ENCODE measurements at places on chromosomes 11 and 22.

DNA sequence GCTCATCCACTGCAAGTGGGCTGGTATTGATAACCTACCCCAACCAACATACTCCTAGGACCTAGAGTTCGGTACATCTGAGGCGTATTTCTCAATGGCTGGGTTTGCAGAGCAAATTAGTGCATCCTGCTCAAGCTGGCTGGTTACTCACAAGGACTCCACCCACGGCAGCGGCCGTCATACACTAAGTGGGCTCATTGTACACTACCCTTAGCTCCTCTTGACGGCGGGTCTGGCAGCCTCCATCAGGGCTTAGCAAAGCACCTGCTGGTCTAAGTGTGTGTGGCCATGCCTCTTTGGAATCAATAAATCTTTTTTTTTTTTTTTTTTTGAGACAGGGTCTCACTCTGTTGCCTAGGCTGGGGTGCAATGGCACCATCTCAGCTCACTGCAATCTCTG, 20.2 kb upstream of the KCNJ11 start:
- no peak for DNase-seq

- no peak for DNase-seq
These were observed 92.7 kb downstream of the COMMD9 start for GRCh38 chr11:36196411-36196998.

- DNase-seq: no peak
These were observed 760 bp downstream of the ZNRF3 start for GRCh38 chr22:28883917-28884746.

DNA sequence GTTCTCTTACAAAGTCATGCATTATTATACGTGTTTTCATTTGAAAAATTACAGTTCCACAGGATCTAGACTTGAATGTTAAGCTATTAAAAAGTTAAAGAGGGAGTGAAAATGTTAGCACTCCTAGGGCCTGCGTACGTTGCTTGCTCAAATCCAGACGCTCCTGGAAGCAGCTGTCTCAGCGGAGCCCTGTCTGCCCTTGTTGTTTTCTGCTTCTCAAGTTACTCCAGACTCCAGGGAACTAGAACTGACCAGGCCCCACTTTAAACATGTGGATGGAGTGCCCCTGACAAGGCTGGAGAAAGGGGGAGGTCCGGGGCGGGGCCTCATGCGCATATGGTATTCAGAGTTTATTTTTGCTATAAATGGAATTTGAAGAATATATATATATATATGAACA, 9.6 kb downstream of the PARVB start:
- no peak for DNase-seq

DNA sequence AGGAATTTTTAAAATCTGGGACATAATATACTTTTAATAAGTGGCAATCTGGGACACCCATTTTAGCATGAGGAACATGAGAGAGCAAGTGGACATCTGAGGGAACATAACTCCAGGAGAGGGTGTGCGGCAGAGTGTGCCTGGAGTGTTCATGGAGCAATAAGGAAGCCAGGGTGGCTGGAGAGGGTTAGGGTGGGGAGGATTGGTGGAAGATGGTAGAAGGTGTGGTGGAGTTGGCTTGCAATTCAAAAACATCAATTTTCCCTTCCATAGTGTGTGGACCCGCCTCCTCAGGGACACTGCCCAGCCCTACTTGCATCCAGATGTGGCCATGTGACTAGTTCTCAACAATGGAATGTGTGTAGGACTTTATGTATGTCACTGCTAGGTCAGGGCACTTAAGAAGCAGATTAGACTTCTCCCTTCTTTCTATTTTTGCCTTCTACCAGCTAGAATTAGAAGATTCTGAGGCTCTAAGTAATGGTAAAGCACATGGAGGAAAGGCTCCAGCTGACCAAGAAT, 4.4 kb upstream of the DENND5A start:
- DNase-seq: no peak

GRCh38 chr22:19218541-19219233, 40.2 kb upstream of the SLC25A1 start:
- DNase-seq: no peak

DNA sequence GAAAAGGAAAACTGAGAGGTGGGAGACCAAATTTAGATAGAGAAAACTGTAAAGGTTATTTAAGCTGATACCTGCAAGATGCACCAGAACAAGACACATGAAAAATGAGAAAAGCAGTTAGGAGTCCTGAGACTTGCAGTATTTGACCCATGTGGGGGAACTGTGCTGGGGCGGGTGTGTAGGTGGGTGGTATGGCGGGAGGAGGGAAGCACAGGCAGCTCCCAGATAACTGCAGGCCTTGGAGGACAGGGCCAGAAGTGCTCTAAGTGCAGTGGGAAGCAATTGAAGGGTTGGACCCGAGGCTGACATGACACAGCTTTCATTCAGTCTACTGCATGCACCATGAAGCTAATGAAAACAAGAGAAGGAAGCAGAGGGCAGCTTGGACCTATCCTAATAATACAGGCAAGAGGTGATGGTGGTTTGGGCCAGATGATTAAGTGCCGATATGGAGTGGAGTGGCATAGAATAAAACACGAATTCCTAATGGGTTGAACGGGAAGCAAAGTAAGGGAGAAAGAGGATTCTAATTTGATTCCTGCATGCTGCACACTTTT, 48.0 kb upstream of the ANO3 start:
- DNase-seq: no peak

DNA sequence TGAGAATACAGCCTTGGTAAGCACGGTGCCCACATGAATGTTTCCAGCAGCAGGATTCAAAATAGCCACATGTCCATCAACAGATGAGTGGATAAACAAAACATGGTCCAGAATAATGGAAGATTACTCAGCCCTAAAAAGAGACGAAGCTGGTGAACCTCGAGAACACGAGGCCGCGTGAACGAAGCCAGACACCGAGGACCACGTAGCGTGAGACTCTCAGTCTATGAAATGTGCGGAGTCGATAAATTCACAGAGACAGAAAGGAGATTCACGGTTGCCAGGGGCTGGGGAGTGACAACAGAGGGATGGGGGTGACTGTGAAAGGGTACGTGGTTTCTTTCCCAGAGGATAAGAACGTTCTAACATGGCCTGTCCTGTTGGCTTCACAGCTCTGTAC, 2.9 kb upstream of the ASCL2 start:
- DNase-seq: no peak

- no peak for DNase-seq
These were observed 328.3 kb downstream of the TBC1D22A start for GRCh38 chr22:47090591-47091245.

DNA sequence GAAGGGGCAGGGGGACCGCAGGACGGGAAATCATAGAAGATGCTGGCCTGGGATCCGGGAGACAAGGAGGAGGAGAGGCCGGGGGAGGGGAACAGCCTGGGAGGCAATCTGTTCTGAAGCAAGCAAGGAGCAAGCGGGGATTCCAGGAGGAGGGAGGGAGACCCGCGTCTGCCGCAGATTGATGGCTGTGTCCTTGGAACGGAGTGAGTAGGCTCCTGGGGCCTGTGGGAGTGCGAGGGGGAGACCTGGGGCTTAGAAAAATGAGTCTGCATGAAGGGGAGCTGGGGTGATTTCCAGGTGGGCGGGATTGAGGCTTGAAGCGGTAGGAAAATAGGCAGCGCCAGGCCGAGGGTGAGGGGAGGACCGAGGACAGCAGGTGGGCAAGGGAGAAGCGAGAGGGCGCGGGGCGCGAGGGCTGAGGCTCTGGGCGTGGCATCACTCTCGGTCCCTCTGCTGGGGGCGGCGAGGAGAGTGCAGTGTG, 1.6 kb upstream of the LRRC55 start:
- DNase-seq: no peak

DNA sequence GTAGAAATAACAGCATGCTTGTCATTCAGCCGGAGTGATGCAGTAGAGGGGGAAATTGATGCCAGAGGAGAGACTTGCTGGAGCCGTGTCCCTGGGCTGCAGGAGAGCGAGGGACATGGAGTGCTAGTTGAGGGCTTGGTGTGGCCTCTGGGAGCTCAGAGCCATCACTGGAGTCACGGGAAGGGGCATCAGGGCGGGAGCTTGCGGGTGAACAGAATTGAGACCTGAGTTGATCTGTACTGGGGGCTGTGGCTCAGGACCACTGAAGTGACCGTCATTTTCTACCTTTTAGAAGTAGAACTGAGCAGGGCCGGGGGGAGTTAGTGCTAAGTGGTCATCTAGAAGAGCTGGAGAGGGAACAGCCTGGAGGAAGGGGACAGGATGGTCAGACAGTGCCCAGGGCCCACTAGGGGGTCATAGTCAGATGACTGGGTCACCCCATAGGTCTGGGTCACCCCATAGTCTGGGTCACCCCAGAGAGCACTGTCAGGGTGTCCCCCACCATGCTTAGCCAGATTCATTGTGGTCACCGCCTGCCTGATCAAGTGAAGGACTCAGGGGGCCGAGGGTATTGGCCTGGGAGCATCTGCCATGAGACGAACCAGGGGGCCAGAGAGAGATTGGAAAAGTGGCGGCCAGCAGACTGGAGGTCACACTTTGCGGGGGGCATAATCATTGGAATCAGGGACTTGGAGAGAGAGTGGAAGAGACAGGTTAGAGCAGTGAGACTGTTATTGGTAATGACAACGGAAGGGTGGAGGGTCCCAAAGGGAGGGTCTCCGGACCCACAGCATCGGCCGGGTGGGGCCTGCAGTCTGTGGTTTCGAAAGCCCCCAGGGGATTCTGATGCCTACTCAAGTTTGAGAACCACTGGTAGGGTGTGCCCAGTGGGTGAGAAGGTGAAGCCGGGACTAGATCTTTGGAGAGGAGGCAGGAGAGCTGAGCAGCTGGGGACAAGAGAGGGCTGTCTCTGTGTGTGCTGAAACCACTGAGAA, 15.2 kb downstream of the RIBC2 start:
- DNase-seq: no peak

GRCh38 chr11:33915526-33915925, 23.6 kb upstream of the LMO2 start:
- no peak for DNase-seq

DNA sequence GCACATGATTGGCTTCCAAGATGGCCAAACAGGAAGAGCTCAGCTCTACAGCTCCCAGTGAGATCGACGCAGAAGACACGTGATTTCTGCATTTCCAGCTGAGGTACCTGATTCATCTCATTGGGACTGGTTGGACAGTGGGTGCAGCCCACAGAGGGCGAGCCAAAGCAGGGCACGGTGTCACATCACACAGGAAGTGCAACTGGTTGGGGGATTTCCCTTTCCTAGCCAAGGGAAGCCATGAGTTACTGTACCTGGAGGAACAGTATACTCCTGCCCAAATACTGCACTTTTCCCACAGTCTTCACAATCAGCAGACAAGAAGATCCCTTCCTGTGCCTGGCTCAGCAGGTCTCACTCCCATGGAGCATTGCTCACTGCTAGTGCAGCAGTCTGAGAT, 131.2 kb downstream of the DLG2 start:
- no peak for DNase-seq

DNA sequence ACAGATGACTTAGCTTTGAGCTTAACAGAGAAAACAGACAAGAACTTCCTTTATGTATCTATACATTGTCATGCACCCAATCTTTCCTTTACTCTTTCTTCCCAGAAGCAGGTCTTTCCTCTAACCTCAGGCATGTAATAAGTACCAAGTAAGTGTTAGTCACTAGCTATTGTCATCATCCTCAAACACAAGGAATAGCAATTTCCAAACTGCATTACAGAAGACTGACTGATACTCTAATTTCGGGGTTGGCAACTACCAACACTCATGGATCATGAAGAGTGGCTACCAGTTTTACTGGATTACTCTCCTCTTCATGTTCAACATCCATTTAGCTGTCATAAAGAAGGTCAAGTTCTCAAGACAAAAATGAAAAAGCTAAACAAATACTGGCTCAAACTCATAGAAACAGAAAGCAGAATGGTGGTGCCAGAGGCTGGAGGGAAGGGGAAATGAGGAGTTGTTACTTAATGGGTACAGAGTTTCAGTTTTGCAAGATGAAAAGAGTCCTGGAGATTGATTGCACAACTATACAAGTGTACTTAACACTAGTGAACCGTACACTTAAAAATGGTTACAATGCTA, 111.6 kb downstream of the SIK3 start:
- peak; percentile 18 for DNase-seq

GRCh38 chr11:91350931-91351330, 873.7 kb upstream of the FAT3 start:
- DNase-seq: no peak

DNA sequence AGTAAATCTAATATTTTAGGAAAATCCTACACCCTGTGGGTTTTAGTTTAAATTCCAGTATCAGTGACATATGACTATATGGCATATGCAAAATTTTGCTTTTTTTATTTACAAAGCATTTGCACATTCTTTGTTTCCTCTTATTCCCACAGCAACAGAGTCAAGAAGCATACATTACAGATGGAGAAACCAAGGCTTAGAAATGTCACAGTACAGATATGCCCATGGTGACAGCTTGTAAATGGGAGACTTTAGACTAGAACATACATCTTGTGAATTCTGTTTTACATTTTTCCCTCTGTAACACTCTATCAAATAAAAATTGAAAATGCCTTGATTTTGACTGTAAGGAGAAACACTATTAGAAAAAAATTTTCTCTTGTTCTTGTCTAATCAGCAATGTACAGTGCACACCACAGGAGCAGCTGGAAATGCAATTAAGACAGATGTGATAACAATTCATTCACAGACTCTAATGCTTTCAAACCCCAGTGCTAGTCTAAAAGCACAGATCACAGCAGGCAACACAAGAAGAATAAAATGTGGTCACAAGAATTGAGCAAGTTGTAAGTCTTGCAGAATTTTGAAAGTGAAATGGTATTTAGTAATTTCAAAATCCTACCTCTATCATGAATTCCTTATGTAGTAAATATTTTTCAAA, 375.9 kb downstream of the LUZP2 start:
- no peak for DNase-seq

GRCh38 chr11:4751201-4751600, 18.5 kb downstream of the OR51F1 start:
- no peak for DNase-seq

- no peak for DNase-seq
These were observed 15.3 kb upstream of the IL17REL start for GRCh38 chr22:50027639-50028537.

DNA sequence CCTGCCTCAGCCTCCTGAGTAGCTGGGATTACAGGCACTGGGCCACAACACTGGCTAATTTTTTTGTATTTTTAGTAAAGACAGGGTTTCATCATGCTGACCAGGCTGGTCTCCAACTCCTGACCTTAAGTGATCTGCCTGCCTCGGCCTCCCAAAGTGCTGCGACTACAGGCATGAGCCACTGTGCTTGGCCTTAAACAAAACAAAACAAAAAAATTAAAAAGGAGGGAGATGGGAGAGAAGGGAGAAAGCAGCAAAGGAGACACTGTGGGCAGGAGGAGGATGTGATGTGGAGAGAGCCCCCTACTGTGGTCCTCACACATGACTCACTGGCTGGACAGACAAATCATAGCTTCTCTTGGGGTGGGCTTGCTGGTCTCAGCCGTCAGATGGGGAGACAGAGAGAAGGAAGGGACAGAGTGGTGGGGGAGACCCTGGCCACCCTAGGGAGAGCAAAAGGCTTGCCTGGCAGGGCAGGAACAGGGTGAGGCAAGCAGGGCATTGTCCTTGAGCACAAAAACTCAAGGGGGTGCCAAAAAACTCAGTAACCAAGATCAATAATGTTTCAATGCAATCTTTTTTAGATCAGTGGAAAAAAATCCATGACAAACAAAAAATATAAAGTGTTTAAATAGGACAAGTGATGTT, 31.6 kb downstream of the TPST2 start:
- DNase-seq: no peak

GRCh38 chr11:120343429-120343828, 7.2 kb downstream of the ARHGEF12 start:
- DNase-seq: no peak
